ENCODE measurements at places on chromosomes 12 and 14.
A peak's percentile ranks its signal among the peaks of the same experiment; 100 is the strongest.

DNA sequence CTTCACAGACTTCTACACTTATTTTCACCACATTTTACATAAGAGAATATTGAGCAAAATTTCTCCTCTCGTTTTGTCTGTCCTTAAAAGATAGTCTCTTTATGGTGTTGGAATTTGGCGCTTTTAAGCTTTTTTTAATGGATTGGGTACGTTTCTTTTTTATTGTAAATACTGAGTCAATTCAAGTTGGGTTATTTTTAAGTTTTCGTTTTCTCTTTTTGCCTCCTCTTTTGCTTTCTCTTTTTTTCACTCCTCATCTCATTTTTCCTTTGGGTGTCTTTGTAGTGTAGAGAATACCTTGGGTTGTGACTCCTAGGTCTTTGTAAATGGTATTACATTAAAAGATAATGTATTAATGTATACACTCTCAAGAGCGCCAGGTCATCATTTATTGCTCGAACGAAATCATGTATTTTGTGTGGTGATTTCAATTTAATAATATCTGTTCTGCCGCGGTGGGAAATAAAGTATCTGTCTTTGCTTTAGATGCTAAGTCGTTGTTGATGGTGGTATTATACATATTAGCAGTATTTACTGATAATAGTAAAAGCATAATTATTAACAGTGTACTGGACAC, 845 bp downstream of the TMX1 start:
- DNase-seq = no peak

DNA sequence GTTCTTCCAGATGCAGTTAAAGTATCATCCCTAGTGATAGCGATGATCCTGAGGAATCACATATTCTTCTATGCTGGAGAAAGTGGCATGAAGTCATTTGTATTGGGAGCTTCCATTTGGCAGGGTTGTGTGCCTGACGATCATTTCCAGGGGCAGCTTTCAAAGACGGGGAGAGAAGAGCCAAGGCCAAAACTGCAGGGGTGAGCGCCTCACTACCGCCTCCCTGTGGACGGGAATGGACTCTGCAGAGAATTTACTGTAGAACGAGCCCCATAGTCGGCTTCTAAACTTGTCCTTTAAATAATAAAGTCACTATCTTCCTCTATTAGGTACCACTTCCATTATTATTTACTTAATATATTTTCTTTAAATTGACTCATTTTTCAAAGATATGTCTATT, 555.9 kb upstream of the TMEM132C start:
- no peak for DNase-seq

- DNase-seq = peak; percentile 63
Observed at GRCh38 chr12:50986966-50987737, 34.8 kb downstream of the HIGD1C start.

DNA sequence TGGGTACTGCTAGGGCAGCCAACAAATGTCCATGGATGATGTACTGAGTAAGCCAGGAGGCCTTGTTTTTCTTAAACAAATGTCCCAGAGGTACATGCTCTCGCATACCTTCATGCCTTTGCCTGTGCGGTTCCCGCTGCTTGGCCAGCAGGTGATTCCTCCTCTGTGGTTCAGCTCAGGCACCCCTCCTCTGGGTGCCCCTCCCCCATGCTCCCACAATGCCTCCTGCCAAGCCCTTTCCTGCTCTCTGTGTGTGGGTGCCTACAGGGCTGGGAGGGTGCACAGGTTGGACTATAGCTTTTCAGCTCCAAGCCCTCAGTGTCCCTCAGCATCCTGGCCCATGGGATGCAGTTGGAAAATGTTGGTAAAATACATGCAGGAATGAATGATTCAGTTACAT, 23.5 kb downstream of the ASB2 start:
- DNase-seq = no peak
